Aorta (tissue), 5 donors: ENCODE measurements at places on chromosomes 4 and X.

DNA sequence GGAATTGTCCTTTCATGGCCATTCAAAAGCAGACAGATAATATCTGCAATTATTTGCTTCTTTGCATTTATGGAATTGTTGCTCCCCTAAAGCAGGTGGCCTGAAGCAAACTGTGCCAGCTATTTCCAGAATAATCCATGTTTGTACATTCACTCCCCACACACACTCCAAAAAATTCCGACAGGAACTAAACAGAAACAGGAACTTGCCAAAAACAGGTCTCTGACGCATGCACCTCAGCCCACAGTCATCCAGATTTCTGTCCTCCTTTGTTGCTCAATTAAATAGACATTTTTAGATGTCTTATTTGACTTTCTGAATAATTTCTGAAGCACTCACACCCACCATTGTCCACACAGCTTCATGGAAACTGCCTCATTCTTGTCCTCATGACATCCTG, 71.5 kb upstream of the EDNRA start:
- DNase-seq: no peak

GRCh38 chr4:138410266-138410665, 168.1 kb upstream of the SLC7A11 start:
- DNase-seq: peak; percentile 48

- no peak for DNase-seq
These were observed 27.5 kb downstream of the PCYT1B start for GRCh38 chrX:24619647-24620046.

DNA sequence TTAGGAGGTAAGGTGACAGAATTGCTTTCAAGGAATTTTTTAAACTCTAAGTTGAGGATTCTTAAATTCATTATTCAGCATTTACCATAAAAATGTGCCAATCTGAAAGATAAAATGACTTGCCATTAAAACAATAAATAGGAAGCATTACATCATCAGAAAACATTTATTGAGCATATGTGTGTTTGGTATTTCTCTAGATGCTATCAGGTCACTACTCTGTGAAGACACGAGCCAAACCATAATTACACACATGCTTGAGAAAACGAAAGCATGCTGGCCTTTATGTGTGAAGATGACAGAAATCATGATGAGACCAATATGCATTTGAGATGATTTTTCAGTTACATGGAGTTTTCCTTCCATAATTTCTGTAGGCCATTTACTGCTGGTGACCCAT, 12.3 kb upstream of the IL21 start:
- DNase-seq: no peak

- peak; percentile 29 for DNase-seq
These were observed 132.7 kb downstream of the CPZ start for GRCh38 chr4:8725071-8725841.
